ENCODE measurements at places on chromosomes 1 and 21.

GRCh38 chr1:115429884-115430283 lies 91.8 kb upstream of the NGF start:
- no peak for DNase-seq

- DNase-seq = no peak
These were observed 11.0 kb downstream of the ORC1 start for GRCh38 chr1:52393174-52393573.

- no peak for DNase-seq
These were observed 648.9 kb upstream of the CXADR start for GRCh38 chr21:16863908-16864307.

- no peak for DNase-seq
These were observed 17.1 kb upstream of the EDN2 start for GRCh38 chr1:41501581-41501980.

GRCh38 chr1:29397256-29397590 lies 160.9 kb downstream of the PTPRU start:
- DNase-seq = no peak

DNA sequence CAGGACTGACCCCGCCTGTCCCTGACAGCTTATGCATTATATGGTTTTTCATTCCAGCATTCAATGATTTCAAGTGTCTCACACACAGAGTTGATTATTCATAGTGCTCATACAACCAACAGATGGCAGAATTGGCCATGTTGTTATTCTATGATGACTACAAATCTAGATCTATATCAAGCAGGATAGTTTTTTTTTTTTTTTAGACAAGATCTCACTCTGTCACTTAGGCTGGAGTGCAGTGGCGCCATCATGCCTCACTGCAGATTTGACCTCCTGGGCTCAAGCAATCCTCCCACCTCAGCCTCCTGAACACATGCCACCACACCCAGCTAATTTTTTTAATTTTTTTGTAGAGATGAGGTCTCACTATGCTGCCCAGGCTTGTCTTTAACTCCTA lies 40.1 kb upstream of the LRRC8D start:
- peak; percentile 41 for DNase-seq

GRCh38 chr1:16420424-16421118 lies 16.7 kb downstream of the SPATA21 start:
- no peak for DNase-seq

DNA sequence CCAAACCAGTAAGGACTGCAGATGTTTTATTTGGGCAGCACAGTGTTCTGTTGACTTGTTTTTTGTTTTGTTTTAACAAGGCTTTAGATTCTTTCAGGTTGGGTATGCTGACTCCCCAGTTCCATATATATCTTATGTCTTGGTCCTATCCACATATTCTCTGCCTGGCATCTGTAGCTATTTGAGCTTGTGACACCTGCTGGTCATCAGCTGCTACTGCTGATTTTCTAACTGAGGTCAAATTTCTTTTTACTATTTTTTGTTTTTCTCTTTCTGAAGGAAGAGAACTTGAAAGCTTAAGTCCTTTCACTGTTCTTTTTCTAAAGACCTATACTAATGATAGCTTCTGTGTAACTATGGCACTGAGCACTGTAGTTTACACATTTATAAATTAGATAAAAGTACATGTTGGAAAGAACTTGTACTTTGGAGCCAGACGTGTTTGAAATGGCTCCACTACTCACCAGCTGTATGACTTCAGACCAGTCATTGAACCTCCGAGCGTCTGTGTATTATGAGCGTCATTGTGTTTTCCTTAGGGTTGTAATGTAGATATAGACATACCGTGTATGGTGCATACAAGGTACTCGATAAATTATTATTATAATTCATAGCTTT lies 109.4 kb downstream of the NRDC start:
- DNase-seq = peak; percentile 63

- no peak for DNase-seq
These were observed at the start of gene PLA2G5 for GRCh38 chr1:20069874-20070273. PLA2G5 (plus strand) TSS chr1:20070194; CDS start chr1:20084831, 14,637 bp downstream.

GRCh38 chr1:2909797-2910196 lies 108.3 kb upstream of the TTC34 start:
- DNase-seq = no peak

- no peak for DNase-seq
These were observed 66.1 kb upstream of the CXADR start for GRCh38 chr21:17446737-17447136.

DNA sequence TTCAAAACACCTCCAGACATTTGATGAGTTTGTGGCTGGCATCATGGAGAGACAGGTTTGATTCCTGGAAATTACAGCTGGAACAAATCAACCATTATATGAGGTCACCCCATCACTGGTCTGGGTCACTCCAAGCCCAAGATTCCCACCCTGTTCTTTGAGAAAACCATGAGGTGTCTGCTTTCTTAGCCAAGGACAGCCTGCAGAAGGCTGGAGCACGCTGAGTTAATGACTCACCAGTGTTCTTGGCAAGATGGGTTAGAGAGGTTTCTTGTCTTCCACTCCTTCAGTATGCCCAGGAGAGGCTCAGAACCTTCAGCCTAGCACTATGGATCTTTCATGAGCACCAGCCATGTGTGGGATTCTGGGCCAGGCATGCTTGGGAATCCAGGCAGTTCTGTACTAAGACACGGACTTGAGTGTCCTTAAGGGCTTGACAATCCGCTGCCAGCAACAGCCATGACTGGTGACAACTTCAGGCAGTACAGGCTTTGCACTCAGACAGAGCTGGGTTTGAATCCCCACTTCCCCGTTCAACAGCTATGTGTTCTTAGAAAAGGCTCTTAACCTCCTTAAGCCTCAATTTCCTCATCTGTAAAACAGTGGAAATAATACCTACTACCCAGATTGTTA lies 43.9 kb downstream of the GRHL3 start:
- peak; percentile 92 for DNase-seq

DNA sequence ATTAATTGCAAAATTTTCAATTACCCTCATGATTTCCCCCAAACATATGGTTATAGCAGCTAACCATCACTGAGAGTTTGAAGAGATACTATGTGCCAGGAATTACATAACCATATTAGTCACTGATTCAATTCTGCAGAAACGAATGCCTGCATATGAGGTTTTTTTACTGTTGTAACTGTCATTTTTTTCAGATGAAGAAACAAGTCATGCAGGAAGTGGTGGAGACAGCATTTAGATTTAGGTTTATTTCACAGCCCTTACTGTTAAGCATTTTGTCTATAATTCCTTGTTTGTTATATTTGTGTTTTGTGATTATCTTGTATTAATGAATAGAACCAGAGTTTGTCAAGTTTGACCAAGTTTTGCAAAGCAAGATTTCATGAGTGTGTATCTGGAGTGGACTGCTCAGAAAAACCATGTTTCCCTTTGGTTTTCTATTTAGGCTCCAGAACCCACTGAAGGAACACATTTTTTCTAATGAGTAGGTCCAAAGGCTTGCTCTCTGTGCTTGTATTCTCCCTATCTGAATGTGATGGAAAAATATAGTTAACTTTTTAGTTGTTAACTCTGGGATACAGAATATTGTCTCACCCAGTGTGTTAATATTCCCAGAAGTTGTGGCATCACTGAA lies 308.5 kb upstream of the ADAMTS5 start:
- peak; percentile 24 for DNase-seq

- no peak for DNase-seq
These were observed 123.6 kb upstream of the C1orf174 start for GRCh38 chr1:4023678-4024077.

GRCh38 chr1:230123280-230124185 lies 56.5 kb downstream of the GALNT2 start:
- DNase-seq = no peak

- peak; percentile 50 for DNase-seq
These were observed 36.6 kb downstream of the PLXNA2 start for GRCh38 chr1:208207388-208208131.

- DNase-seq = no peak
These were observed 128.9 kb upstream of the SGIP1 start for GRCh38 chr1:66405061-66405460.

- no peak for DNase-seq
These were observed 452.4 kb downstream of the PTPRU start for GRCh38 chr1:29688471-29689365.

GRCh38 chr21:25324666-25325065 lies 282.6 kb downstream of the MRPL39 start:
- no peak for DNase-seq
